Peyer's patch (tissue), 4 donors: ENCODE measurements at places on chromosomes 7 and 10. TPM values are rescaled to one million over a fixed set of nuclear protein-coding genes. Genes with fewer than 3 reads are reported as not detected.

HOXA5 gene
- total RNA-seq: 8.3 TPM

DNA sequence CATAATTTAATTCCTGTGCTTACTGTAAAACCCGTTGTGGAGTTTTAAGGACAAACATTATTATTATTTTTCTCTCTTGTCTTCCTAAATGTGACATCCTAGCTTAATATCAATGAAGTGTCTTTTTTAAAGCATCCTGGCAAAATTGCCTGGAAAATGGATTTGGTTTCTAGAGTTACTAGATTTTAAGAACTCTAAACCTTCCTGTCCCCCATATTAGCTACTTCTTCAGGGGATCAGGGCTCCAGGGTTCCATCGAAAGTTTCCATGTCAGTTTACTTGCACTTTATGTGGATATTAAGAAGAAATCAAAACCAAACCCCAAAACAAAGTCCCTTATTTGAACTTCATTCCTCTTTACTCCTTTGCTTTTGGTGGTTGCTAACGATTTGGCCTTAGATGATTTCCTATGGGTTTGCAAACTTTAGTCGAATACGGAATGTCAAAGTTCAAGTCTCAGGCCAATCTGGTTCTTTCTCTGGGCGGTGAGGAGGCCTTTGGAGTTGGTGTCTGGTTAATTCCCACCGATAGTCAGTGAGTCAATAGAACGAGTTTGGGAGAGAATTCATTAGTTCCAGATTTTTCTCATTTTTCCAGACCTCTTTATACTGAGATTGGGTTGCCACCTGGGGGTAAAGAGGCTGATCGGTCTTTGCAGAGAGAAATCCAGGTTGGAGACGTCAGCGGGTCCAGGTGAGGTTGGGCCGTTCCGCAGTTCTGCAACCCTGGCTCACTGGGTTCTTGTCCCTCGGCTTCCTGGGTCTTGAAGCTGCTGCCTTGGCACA is 1.1 kb downstream of the CUX1 start:
- H3K27me3 ChIP-seq: no peaks in the 10 kb centered on the region
- H3K36me3 ChIP-seq: no peaks in the 10 kb centered on the region
- H3K4me1 ChIP-seq: no peaks in the 10 kb centered on the region
- no peak overlapping the region for H3K4me3 ChIP-seq
- H3K27ac ChIP-seq: no peak overlapping the region
- DNase-seq: no peak

- H3K4me1 ChIP-seq: no peaks in the 10 kb centered on the region
- no peak overlapping the region for H3K4me3 ChIP-seq
- H3K27ac ChIP-seq: no peak overlapping the region
- H3K27me3 ChIP-seq: no peaks in the 10 kb centered on the region
- DNase-seq: no peak
Observed at GRCh38 chr7:34846976-34847375, 189.0 kb downstream of the NPSR1 start.

MMRN2 gene
- total RNA-seq: 16.5 TPM

- H3K4me1 ChIP-seq: no peaks in the 10 kb centered on the region
- no peak overlapping the region for H3K27ac ChIP-seq
- no peaks in the 10 kb centered on the region for H3K36me3 ChIP-seq
- no peak overlapping the region for H3K4me3 ChIP-seq
- DNase-seq: no peak
- peaks cover 66% of the 10 kb centered on the region for H3K27me3 ChIP-seq
Observed at GRCh38 chr10:129959544-129960480, 4.3 kb downstream of the EBF3 start.

DNA sequence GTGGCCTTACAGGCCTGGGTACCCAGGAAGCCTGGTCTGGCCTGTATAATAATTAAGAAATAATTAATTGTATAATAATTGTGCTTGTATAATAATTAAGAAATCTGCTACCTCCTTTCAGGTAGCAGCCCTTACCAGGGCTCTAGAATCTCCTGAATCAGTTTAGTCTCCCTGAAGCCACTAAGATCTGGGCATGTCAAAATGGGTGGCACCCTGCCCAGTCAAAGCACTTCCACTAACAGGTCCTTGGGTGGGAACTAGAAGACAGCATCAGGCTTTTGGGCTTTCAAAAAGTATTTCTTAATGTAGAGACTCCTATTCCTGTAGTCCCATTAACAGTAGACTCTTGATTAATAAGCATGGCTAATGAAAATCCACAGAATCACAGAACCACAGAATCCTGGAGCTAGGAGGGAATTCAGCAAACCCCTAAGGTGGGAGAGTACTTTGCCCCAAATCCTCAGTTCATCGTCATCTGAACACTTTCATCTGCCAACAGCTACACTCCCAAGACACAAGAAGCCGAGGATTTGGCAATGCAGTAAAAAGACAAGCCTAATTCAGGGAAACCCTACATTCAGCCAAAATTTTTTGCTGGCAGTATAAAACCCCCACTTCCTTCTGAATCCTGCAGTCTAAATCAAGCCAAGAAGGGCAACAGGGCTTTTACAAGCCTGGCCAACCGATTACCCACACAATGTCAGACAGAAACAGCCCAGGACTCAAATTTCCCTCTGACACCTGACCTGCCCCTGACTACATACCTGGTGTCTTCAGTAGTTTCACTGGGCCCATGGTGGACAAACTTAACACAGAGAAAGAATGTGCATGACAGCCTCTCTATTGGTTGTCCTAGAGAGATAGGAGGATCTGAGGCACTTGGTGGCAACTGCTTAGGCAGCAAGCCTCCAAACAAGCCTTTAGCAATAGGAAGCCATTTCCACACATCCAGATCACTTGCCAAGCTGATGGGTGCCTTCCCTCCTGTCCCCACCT is 5.9 kb upstream of the IL6 start:
- no peaks in the 10 kb centered on the region for H3K36me3 ChIP-seq
- H3K27ac ChIP-seq: no peak overlapping the region
- peaks cover 11% of the 10 kb centered on the region for H3K4me1 ChIP-seq
- no peak for DNase-seq

- H3K27ac ChIP-seq: peak overlapping the region; percentile 44
- H3K27me3 ChIP-seq: no peaks in the 10 kb centered on the region
- no peaks in the 10 kb centered on the region for H3K36me3 ChIP-seq
- no peak overlapping the region for H3K4me3 ChIP-seq
Observed at GRCh38 chr7:24825931-24826661, 68.8 kb upstream of the GSDME start.

ANKRD61 gene
- not detected for total RNA-seq

DNA sequence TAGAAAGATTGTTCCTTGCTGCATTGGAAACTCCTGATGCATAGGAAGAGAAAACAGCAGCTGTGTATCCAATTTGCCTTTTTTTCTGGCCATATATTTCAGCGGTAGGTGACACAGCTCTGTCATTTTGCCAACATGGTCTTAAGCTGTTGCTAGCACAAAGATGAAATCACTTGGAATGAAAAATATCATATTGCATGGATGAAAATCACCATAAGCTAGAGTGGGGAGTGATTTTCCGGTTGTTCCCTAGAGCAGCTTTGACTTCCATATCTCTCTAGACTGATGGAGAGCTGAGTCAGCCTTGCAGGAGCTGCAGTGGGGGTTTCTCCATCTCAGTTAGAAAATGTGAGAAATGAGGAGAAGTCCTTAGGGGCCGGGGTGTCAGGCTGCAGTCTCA is 38.3 kb upstream of the BTBD16 start:
- no peak for DNase-seq
- no peak overlapping the region for H3K4me3 ChIP-seq
- H3K36me3 ChIP-seq: peaks cover 59% of the 10 kb centered on the region
- no peak overlapping the region for H3K27ac ChIP-seq
- H3K4me1 ChIP-seq: no peaks in the 10 kb centered on the region

GRCh38 chr10:5045095-5045494 is 41.4 kb upstream of the AKR1C2 start:
- H3K4me1 ChIP-seq: no peaks in the 10 kb centered on the region
- no peak for DNase-seq
- H3K27ac ChIP-seq: no peak overlapping the region
- no peaks in the 10 kb centered on the region for H3K27me3 ChIP-seq
- no peaks in the 10 kb centered on the region for H3K36me3 ChIP-seq
- H3K4me3 ChIP-seq: no peak overlapping the region

DNA sequence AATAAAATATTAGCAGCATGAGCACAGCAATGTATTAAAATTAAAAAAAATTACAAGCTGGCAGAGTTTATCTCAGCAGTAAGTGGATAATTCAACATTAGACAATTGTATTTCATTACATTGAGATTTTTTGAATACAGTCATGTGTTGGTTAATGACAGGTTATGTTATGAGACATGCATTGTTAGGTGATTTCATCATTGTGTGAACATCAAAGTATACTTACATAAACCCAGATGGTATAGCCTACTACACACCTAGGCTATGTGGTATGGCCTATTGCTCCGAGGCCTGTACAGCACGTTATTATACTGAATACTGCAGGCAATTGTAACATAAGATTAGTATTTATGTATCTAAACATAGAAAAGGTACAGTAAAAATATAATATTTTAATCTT is 29.7 kb downstream of the CCDC6 start:
- H3K4me1 ChIP-seq: no peaks in the 10 kb centered on the region
- H3K27me3 ChIP-seq: no peaks in the 10 kb centered on the region
- no peaks in the 10 kb centered on the region for H3K36me3 ChIP-seq
- no peak overlapping the region for H3K4me3 ChIP-seq
- no peak for DNase-seq

DKK1 gene
- total RNA-seq: not detected

DNA sequence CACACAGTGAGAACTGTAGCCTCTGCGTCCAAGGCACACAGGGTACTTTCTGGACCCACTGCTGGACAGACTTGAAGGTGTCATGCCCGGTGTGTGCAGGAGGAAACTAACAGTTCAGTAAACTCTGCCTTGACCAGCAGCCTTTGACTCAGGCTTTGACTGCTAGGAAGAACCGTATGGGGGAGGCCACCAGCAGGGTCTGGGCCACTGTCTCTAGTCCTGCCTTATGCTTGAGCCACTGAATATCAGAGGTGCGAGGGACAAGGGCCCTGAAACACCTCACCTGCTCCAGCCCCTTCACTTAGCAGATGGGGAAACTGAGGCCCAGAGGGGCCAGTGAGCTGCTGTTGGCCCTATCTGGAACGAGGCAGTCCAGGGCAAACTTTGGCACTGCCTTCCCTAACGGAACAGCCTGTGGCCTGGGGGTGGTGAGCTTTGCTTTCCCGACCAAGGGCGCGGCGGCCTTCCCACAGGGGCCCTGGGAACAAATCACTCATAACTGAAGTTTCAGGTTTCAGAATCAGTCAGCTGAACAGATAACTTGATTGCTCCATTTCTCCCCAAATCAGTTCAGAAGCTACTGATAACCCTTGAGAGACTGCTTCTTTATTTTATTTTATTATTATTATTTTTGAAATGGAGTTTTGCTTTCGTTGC is 130.0 kb downstream of the FAM53B start:
- peaks cover 28% of the 10 kb centered on the region for H3K36me3 ChIP-seq
- DNase-seq: no peak
- no peak overlapping the region for H3K4me3 ChIP-seq
- H3K27me3 ChIP-seq: no peaks in the 10 kb centered on the region

DNA sequence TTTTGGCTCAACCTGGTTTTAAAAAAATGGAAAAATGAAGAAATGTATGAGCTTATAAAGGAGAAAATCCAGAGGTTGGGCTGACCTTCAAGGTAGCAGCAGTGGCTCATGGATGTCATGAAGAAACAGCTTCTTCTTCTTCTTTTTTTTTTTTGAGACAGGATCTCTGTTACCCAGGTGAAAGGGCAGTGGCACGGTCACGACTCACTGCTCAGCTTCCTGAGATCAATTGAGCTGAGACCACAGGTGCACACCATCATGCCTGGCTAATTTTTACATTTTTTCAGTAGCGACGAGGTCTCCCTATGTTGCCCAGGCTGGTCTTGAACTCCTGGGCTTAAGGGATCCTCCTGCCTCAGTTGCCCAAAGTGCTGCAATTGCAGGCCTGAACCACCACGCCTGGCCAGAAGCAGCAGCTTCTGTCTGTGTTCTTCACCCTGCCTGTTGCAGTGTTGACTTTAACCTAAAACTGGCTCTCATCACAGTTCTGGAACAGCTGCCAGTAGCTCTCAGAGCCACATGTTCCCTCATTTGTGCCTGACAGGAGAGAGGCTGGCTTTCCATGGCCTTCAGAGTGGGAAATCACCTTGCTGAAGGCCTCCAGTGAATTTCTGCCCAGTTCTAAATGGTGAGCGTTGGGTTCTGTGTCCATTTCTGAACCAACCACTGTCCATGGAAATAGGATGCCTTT is 117.7 kb downstream of the PFKFB3 start:
- H3K4me1 ChIP-seq: no peaks in the 10 kb centered on the region
- H3K27me3 ChIP-seq: no peaks in the 10 kb centered on the region
- H3K27ac ChIP-seq: no peak overlapping the region
- DNase-seq: peak; percentile 80
- no peak overlapping the region for H3K4me3 ChIP-seq
- no peaks in the 10 kb centered on the region for H3K36me3 ChIP-seq

DNA sequence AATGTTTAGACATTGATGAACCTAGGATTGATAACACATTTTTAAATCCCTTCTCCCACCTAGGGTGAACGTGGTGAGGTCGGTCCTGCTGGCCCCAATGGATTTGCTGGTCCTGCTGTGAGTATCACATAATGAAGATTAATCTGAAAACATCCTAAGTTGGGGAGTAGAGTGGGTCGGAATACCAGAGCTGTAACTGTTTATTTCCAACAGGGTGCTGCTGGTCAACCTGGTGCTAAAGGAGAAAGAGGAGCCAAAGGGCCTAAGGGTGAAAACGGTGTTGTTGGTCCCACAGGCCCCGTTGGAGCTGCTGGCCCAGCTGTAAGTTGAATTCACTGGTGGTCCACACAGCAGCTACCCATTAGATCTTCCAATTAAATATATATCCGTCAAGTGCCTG is 25.6 kb downstream of the COL1A2 start:
- DNase-seq: no peak
- no peaks in the 10 kb centered on the region for H3K4me1 ChIP-seq
- H3K27me3 ChIP-seq: no peaks in the 10 kb centered on the region

GRCh38 chr10:129135624-129136023 is 331.4 kb upstream of the MGMT start:
- H3K36me3 ChIP-seq: no peaks in the 10 kb centered on the region
- no peaks in the 10 kb centered on the region for H3K4me1 ChIP-seq

- H3K27me3 ChIP-seq: no peaks in the 10 kb centered on the region
- no peak for DNase-seq
- no peak overlapping the region for H3K27ac ChIP-seq
- peaks cover 12% of the 10 kb centered on the region for H3K4me1 ChIP-seq
- H3K36me3 ChIP-seq: no peaks in the 10 kb centered on the region
Observed at GRCh38 chr10:62264126-62264525, 4.5 kb downstream of the RTKN2 start.

THNSL1 gene
- total RNA-seq: 2.3 TPM

GRCh38 chr10:132062116-132062515 is 3.6 kb upstream of the JAKMIP3 start:
- no peak overlapping the region for H3K27ac ChIP-seq
- no peaks in the 10 kb centered on the region for H3K36me3 ChIP-seq
- H3K4me3 ChIP-seq: no peak overlapping the region

GALNT17 gene
- 0.88 TPM for total RNA-seq

DNA sequence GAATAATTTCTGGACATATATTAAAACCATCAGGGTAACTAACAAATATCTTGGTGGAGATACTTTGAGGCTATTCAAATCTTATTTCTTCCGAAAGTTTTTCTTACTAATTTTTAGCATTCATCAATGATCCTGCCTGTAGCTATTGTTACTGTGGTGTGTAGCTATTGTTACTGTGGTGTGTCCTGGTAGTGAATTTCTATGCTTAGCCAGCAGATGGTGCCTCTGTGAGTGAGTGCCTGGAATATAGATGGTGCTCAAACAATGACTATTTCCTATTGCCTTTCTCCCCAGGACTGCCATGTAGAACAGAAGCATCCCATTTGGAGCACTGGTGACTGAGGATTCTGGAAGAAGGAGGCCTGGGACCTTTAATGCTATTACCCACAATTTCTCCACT is 245.7 kb downstream of the CCSER2 start:
- no peaks in the 10 kb centered on the region for H3K27me3 ChIP-seq
- H3K4me1 ChIP-seq: no peaks in the 10 kb centered on the region

PCDH15 gene
- total RNA-seq: not detected
